ENCODE measurements at places on chromosomes 3 and 15. TPM values are rescaled to one million over a fixed set of nuclear protein-coding genes. Genes with fewer than 3 reads are reported as not detected.

DNA sequence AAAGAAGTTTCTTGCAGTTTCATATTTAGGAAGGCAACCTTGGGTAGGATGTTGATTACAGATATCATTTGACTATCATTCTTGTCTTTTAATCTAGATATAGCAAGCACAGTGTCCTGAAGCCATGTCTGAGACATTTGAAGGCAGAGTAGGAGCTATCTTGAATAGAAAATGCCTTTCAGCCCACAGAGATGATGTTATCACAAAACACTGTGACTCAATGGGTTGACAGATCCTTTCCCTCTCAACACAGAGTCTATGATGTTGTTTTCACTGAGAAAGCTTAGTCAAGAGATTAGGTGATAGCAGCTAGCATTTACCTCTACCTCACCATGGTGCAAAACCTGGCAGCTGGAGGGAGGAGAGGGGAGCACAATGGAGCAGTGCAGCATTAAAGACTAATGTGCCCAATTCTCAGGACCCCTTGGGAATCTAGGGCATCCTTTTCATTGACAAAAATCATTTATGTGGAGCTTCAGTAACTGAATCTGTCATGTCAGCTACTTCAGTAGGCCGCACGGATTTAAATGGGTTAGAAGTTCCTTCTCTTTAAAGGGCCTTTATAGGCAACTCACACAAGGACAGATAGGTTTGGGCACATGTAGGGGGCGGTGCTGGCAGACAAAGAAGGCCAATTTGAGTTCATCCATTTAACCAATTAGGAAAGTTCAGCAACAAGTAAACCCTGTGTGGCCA, 121.8 kb downstream of the AGBL1 start:
- DNase-seq = no peak

DNA sequence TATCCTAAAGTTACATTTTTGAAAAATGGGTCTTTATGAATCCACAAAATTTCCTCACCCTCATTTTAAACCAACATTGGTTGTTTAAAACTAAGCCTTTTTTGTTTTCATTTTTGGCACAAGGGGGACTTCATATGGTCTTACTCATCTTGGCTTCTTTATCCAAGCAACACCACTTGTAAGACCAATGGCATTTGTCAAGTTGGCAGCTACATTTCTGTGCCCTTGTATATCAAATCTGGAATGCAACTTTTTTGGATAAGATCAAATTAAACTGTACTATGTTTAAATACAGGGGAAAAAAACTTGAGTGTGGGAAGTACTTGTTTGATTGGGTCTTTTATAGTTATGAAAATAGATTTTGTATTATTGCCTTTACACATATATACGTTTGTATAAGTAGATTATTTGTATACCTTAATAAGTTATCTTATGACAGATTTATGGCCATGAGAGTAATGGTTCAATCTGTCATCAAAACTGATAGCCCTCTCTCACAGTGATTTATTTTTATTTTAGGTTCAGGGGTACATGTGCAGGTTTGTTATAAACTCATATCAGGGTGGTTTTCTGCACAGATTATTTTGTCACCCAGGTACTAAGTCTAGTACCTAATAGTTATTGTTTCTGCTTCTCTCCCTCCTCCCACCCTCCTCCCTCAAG, 43.4 kb downstream of the GPR160 start:
- DNase-seq = no peak

GRCh38 chr3:87198774-87199173, 28.3 kb upstream of the CHMP2B start:
- DNase-seq = no peak

- DNase-seq = no peak
Measured at GRCh38 chr15:92095693-92096092, 242.2 kb downstream of the SLCO3A1 start.

GRCh38 chr3:31664031-31664430, 131.3 kb downstream of the STT3B start:
- DNase-seq = no peak

WDR93 gene
- total RNA-seq = not detected

FANCD2 gene
- total RNA-seq = 41.3 TPM

KNG1 gene
- total RNA-seq = not detected

MAGI1 gene
- 3.5 TPM for total RNA-seq

PCOLCE2 gene
- 6.7 TPM for total RNA-seq

Measured in A172 (cell line).